Mucosa of descending colon (tissue), 3 donors: ENCODE measurements at places on chromosomes 2 and 18.
A peak's percentile ranks its signal among the peaks of the same experiment; 100 is the strongest.

DNA sequence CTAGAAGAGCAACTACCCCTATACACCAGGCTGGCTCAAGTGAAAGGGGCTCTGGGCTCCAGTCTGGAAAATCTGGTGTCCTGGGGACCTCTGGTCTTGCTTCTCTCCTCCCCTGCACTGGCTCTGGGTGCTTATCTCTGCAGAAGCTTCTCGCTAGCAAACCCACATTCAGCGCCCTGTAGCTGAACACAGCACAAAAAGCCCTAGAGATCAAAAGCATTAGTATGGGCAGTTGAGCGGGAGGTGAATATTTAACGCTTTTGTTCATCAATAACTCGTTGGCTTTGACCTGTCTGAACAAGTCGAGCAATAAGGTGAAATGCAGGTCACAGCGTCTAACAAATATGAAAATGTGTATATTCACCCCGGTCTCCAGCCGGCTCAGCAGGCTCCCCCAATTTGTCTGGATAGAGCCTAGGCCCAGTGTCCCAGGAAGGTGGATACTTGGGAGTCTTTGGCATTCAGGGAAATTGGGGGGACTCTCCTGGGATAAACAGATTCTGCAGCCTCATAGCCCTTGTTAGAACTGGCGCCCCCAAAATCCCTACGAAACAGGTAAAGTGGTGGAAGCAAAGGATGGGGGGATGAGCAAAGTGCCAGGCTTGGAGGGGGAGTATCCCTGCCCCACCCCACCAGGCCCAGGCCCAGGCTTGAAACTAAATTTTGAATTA lies 2.5 kb upstream of the HOXD4 start:
- no peak for DNase-seq

GRCh38 chr2:12737738-12738485 lies 21.2 kb downstream of the TRIB2 start:
- no peak for DNase-seq

GRCh38 chr18:33275843-33276242 lies 164.7 kb downstream of the CCDC178 start:
- DNase-seq: no peak

GRCh38 chr2:174608866-174609214 lies 11.2 kb upstream of the WIPF1 start:
- no peak for DNase-seq

DNA sequence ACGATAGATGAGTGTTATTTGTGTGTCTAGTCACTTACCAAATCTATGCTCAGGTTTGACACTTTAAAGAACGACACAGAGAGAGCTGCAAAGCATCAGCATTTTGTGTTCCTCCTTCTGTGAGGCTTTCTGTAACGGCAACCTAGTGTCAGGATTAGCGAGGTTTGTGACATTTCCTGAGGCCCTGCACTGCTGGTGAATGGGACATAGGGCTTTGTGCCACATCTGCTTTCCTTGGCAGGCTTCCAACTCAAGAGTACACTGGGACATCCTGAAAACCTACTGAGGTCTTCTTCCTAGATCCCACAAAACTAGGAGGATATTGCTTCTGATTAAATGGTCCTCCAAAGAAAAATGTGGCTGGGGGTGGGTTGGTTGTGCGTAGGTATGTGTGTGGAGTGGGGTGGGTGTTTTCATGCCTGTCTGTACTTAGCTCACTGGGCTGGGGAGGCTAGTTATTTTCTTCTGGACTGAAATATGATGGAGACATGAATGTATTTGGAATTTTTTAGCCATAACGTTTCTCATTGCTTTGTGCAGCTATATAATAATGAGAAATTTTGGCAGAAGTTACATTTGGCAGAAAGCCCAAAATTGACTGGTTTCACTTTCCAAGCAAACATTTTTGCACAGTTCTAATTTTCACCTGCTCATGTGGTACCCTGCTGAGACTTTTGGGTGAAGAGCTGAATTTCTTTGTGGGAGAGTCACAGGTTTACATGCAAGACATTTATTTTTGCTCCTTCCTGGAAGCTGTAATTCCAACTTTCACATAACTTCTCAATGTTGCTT lies 308.4 kb downstream of the XIRP2 start:
- no peak for DNase-seq

DNA sequence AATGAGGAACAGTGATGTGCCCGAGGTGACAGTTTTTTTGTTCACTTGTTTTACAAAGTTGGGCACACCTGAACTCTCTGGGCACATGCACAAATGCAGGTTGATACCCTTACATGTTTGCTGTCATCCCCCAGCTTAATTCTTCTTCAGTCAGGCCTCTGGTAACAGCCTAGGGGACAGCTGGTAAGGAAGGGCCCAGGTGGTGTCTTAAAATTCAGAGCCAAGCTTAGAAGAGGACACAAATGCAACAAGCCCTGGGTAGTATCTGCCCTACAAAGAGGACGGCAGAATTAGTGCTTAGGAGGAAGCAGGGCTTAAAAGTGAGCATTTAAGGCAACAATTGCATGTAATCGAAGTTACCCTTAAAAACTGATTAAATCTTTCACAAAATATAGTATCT lies 171.9 kb upstream of the ACAA2 start:
- DNase-seq: no peak

DNA sequence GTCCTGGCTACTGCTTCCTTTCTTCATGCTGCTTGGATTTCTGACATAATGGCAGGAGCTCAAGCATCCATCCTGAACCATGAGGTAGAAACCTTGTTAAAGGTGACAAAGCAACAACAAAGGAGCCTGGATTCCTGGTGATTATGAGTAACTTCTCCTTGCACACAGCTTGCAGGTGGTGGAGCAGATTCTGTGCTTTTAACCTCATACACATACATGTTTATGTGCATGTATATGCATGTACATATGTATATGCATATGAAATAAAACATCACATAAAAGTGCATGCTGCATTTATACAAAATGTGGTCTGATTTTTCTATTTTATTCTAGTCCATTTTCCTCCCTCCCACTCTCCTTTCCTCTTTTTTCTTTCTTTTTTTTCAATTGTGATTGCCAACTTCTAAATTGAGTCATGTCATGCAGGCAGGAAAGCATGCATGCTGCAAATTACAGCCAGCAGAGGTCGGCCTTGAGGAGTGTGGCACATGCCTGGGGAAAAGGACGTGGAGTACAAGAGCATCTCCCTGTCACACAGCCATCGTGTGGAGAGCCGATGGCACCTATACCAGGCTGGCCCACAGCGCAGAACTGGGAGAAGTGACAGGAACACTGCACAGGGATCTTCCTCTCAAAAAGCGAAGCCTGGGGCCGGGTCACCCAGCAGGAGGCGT lies 17.9 kb downstream of the LCT start:
- DNase-seq: peak; percentile 27

GRCh38 chr2:5173876-5174535 lies 518.2 kb upstream of the SOX11 start:
- no peak for DNase-seq

DNA sequence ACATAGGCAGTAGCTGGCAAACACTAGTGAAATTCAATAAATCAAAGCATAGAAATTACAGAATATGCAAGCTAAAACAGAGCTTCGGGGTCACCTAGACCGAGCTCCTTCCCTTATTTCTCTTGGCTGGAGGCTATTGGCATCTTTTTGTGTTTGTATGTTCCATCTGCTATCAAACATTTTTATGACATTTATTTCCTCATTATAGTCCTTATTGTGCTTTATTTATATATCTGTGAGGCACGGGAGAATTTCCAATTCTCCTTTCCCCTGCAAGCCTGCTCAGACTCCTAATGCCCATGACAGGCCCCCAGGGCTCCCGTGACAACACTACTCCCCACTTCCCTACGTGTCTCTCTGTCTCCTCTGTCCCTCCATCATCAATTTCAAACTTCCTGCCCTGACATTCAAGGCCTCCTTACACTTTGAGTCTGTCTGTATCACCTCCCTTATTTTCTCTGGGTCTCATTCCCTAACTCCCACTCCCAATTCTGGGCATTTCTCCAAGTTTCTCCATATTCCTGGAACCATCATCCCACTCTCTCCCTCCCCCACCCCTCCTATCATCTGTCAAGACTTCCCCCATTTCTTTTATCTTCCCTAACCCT lies 316.9 kb downstream of the OSR1 start:
- DNase-seq: no peak

GRCh38 chr18:76613755-76614120 lies 118.7 kb upstream of the ZNF516 start:
- no peak for DNase-seq

DNA sequence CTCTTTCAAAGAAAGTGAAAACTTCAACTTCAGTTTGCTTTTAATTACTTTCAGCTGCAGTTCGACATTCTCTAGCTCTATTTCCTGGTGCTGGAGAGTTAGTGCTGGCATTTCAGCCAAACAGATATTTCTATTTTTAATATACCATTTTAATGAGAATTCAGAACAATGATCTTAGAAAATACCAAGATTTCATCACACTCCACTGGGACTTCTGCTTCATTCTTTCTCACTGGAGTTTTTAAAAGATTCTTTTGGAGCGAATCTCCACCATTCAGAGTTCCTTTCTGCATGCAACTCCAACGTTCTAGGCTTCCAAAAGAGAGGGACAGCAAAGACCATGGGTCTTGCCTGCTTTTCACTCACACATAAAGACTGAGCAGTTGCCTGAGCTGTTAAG lies 94.2 kb downstream of the CABLES1 start:
- no peak for DNase-seq

DNA sequence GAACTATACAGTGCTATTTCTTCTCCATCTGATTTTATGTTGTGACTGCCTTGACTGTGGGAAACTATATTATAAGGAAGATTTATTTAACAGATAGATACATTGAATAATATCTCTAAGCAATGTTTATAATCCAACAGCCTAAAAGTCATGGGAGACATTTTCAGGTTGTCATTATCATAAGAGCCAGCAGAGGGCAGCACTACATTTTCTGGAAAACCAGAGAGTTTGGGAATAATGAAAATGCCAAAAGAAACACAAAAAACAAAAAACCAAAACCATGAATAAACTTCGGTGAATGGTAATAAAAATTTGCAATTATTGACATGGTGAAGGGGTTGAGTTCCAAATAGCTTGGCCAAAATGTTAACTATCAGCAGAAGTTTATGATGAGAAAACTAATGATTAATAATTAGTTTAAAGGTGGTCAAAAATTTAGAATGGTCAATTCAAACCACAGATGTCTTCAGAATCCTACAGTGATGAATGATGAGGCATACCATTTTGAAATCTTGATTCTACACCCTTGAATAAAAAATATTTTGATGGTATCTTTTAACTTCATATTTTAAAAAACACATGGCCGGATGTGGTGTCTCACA lies 4.7 kb downstream of the EEF1B2 start:
- DNase-seq: no peak

GRCh38 chr2:69311024-69311416 lies 76.0 kb downstream of the GFPT1 start:
- DNase-seq: no peak

DNA sequence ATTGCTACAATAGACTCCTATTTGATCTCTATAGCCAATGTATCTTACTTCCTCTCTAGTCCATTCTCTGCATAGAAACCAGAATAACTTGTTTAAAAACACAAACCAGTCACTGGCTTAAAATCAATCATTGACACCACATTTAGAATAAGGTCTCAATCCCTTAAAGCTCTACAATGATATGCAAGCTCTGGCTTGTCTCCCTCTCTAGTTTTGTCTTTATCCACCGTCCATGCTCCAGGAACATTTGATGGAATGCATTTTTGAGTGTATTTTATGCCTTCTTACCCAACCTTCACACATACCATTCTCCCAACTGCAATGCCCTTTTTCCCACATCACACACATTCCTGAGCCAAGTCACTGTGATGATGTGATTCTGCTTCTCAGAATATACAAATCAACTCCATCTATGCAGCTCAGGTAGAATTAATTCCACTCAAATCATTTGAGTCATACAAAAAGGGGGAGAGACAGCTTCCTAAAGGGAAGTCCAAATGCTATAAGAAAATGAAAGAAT lies 1107.2 kb downstream of the DPP10 start:
- DNase-seq: no peak

DNA sequence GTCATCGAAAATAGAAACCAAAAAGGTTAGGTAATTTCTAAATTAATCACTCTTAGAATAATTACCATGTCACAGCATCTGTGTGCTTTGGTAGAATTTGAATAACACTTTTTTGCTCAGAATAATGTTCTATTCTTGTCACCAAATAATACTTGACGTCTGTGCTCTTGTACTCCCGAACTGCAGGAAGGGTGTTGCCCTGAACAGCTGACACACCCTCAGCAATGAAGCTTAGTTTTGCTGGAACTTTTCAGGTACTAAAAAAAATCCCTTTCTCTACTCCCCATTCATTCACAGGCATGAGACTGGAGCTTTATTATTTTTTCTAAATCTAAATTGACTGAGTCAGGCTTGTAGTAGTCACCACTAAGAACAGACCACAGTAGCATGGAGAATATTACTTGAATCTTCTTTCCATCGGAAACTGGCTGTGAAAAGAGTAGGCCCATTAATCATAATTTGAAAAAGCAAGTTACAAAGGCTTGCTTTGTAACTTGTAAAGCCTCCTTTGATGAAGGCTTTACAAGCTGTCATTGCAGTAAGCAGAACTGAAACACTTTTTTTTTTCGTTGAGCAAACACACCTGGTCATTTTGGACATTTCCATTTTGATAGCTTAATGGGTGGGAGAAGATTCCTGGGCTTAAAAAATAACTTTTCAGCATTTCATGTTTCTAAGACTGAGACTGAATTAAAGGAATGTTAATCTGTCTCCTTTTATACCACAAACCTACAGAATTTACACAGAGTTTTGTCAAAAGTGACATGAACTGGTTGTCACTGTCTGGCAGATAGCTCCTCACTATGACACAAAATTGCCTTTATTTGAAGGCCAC lies 70.3 kb upstream of the PELI1 start:
- DNase-seq: peak; percentile 50

DNA sequence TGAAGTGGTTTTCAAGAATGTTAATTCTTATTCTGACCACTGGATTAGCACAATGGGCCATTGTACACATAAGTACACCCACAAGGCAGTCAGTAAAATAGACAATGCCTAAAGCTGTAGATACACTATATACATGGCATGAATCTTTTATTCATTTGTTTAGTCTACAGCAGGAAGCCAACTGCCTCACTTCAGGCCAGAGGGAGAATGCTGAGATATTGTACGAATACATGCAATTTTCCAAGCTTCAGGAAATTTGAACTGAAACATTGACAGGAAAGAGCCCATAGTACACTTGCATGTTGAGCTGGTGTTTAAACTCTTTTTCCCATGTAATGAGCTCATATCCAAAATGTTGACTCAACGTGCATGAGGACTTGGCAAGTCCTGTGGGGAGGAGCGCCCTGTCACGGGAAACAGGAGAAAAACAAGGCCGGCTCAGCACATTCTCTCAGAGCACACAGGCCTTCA lies 111.6 kb upstream of the CYP1B1 start:
- DNase-seq: peak; percentile 58

DNA sequence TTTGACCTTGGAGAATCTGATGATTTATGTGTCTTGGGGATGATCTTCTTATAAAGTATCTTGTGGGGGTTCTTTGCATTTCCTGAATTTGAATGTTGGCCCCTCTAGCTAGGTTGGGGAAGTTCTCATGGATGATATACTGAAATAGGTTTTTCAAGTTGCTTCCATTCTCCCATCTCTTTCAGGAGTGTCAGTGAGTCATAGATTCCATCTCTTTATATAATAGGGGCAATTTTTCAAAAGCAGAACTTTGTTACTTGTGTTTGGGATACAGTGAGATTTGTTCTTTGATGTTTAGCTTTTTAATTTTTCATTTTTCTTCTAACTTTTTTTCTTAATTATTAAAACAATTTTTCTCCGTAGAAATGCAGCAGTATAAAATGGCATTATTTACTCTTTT lies 19.4 kb downstream of the TMEM87B start:
- DNase-seq: no peak

- DNase-seq: no peak
Measured at GRCh38 chr18:34890486-34891085, 150.6 kb upstream of the MAPRE2 start.

- DNase-seq: peak; percentile 53
Measured at GRCh38 chr2:68714866-68715265, 19.7 kb upstream of the ARHGAP25 start.

GRCh38 chr2:231449503-231450054 lies 14.7 kb downstream of the NCL start:
- no peak for DNase-seq
